ENCODE measurements at places on chromosomes 16 and 17.

DNA sequence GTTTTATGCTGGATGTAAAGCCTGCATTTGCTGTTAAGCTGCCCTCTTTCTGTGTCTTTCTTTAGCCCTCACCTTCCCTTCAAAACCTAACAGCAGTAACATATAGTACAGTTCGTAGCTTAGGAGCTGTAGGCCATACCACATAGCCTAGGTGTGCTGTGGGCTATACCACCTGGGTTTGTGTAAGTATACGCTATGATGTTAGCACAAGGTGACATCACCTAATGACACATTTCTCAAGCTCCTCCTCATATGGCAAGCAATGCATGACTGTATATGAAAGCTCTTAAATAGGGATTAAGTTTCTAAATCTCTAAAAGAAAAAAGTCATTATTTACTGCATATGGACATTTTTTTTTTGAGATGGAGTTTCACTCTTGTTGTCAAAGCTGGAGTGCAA, 57.8 kb upstream of the TMEM97 start:
- DNase-seq: no peak

DNA sequence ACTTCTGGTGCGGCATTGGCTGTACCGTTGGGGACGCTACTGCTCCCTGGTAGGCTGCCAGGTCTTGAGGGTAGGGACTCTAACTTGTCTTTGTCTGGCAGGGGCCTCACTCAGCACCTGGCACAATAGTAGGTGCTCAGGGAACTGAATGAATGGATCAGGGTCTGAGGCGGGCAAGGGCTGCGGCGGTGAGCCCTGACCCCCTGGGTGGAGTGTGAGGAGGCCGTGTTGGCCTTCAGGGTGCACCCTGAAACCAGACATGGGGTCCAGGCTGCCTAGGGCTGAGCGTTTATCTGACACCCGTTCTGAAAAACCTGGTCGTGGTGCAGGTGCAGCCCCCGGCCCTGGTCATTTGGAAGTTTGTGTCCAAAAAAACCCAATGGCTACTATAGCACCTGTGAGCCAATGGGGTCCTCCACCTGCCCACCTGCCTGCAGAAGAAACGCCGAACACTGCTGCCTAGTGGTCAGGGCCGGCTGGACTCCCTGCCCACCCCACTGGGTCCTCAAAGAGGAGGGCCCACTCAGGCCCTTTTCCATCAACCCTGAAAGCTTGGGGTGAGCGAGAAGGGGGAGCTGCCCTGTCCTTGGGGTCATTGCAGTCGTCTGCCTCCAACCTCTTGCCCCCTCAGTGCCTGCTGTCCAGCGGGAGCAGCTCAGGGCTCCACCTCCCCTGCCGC, 4.9 kb upstream of the ATP6V0C start:
- DNase-seq: no peak

DNA sequence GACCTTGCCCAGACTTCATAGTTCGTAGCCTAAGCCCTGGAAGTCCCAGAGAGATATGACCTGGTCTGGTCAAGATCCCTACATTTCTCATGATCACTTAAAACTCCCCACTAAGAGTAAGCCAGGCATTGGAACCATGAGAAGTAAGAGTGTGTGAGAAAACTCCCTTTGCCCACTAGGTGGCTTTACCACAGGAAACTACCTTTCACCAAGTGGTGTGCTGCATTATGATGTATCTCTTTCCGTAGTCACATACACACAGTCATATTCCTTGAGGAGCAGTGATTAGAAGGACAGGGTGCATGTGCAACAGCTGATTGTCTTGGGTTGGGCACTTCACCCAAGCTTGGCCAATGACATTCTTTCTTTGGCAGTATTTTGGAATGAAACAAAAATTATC, 639.3 kb downstream of the KCNJ2 start:
- DNase-seq: no peak

DNA sequence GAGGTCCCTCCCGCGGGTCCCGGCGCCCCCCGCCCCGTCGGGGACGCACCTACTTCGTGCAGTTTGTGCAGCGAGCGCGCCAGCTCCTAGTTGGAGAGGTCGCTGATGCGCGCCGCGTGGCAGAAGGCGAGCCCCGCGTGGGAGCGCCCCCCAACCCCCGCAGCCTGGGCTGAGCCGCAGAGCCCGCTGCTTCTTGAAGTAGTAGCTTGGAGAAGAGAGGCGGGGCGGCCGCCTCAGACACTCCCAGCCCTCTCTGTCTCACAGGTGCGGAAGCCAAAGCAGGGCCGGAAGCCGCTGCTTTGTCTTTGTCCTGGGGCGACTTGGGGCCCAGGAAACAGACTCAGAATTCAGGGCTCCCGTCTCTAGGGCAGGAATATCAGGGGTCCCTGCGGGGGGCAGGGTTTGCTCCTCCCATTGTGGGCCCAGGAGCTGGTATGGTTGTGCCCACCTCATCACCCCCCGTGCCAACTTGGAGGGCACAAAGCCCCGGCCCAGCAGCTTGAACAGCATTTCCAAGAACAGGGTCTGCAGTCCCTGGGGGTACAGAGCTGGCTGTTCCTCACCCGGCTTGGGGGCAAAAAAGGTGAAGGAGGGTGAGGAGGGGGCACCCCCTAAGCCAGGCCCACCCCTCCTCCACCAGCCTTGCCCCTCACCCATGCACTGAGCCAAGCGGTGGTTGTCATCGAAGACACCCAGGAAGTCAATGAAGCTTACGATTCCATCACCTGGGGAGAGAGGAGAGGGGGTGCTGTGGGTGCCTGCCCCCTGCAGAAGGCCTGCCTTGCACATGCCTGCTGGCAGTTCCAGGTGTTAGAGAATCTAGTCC, 13.5 kb downstream of the SPATA32 start:
- peak; percentile 84 for DNase-seq

- DNase-seq: no peak
These were observed 1.8 kb downstream of the SHBG start for GRCh38 chr17:7631398-7632380.

DNA sequence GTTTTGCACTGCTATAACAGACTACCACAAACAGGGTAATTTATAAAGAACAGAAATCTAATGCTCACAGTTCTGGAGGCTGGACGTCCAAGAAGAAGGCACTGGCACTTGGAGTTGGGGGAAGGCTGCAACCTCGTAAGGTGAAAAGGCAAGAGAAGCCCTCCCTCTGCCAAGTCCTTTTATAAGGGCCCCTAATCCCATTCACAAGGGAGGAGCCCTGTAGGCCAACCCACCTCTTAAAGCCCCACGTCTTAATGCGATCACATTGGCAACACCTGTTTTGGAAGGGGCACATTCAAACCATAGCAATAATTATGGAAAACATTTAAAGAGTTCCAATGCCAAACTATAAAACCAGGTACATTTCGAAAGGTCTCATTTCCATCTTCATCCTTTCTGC, 5.2 kb downstream of the PKD1L3 start:
- no peak for DNase-seq

GRCh38 chr16:9607515-9608230, 516.2 kb downstream of the HAPSTR1 start:
- no peak for DNase-seq

DNA sequence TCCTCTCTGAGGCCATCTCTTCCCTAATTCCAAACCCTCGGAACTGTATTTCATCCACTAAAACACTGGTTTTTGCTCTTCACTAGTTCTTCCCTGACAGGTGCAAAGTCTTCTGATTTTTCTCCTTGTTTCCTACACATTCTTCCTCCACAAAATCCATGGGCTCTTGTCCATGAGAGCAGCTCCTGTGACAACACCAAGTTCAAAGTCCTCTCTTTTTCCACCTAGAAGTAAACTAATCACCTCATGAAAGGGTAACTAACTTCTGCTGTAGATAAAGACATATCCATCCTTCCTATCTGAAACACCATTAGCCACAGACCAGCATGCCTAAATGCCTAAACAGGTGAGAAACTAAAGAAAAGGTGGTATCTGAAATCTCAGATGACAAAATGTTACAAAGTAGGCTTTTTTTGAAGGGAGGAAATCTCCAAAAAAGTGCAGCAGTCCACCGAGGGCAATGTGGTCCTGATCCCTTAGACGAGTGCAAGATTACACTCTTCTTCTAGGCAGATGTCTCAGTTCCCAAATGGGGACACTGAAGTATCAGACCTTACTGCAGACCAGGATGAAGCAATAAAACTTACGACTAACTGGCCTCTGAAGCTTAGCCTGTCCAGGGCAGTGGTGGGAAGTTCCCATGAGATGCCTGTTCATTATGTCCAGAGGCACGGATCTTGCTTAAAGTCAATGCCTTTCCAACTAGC, 2.8 kb downstream of the PIP4K2B start:
- no peak for DNase-seq

DNA sequence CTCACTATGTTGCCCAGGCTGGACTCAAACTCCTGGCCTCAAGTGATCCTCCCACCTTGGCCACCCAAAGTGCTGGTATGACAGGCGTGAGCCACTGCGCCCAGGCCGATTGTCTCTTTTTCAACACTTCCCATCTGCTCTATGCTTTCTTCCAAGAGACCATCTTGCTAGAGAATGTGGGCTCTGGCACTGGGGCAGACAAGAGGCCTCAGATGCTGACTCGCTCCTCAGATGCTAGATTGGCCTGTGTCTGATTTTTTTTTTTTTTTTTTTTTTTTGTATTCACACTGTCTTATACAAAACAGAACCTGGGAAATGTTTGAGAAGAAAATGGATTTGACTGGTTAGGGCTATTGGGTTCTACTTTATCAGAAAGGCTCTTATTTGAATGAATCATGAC, 58.2 kb downstream of the CYB5D2 start:
- no peak for DNase-seq

DNA sequence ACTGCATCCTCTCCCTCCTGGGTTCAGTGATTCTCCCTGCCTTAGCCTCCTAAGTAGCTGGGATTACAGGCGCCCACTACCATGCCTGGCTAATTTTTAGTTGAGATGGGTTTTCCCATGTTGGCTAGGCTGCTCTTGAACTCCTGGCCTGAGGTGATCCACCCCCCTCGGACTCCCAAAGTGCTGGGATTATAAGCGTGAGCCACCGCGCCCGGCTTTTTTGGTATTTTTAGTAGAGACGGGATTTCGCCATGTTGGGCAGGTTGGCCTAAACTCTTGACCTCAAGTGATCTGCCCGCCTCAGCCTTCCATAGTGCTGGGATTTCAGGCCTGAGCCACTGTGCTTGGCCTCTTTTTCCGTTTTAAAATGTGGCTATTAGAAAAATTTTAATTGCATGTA, 343.8 kb upstream of the RBFOX1 start:
- DNase-seq: no peak

- no peak for DNase-seq
These were observed 13.1 kb upstream of the MMD start for GRCh38 chr17:55434721-55435120.

- no peak for DNase-seq
These were observed 10.9 kb upstream of the IL34 start for GRCh38 chr16:70635336-70636016.

GRCh38 chr16:82833378-82833993, 206.7 kb downstream of the CDH13 start:
- DNase-seq: no peak

- DNase-seq: no peak
These were observed 6.1 kb downstream of the ABCC3 start for GRCh38 chr17:50640686-50641351.

GRCh38 chr17:40301315-40301714, 7.7 kb upstream of the RARA start:
- no peak for DNase-seq

- no peak for DNase-seq
These were observed 145.7 kb downstream of the PRKCA start for GRCh38 chr17:66448026-66448639.

DNA sequence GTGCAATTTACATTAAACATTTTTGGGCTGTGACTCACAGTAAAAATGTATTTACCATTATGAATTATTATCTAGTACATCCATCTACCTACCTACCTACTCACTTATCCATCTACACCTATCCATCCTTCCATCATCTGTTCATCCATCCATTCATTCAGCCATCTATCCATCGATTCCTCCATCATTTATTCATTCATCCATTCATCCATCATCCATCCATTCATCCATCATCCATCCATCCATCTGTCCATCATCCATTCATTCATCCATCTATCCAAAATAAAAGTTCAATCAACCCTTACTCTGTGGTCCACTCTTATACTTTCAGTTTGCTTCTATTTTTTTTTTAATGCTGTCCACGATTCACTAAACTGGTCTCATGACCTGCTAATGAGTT, 118.4 kb downstream of the NTN1 start:
- no peak for DNase-seq

DNA sequence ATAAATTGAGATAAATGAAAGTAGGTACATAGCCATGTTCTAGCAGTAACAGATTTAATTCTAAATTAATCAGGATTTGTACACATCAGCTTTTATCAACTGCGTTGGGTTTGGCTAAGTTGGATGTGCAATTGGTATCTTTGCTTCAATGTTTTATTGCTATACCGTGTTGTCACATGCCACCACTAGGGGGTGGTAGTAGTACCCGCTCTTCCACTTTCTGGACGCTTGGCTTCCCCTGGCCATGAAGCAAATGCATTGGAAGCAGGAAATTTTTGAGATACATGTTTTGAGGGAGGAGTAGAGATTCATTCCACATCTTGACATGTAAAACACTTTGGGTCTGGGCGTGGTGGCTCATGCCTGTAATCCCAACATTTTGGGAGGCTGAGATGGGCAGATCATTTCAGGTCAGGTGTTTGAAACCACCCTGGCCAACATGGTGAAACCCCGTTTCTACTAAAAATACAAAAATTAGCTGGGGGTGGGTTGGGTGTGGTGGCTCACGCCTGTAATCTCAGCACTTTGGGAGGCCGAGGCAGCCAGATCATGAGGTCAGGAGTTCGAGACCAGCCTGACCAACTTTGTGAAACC, 58.6 kb downstream of the EMP2 start:
- peak; percentile 19 for DNase-seq

DNA sequence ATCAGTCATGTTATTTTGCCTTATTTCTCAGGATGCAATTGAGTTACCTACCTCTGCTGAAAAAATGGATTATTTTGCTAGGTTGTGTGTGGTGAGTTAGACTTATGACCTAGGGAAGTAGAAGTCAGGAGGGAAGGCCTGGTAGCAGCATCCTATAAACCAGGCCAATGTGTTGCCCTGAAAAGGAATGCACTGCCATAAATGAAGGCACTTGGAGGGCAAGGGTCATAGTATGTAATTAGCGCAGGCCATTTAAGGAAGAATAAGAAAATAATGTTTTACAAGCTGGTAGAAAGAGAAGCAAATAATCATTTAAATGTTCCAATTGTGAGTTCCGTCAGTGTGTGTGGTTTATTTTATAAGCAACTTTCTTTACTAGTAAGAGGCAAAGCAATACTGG, 698.8 kb downstream of the KCNJ2 start:
- DNase-seq: no peak

DNA sequence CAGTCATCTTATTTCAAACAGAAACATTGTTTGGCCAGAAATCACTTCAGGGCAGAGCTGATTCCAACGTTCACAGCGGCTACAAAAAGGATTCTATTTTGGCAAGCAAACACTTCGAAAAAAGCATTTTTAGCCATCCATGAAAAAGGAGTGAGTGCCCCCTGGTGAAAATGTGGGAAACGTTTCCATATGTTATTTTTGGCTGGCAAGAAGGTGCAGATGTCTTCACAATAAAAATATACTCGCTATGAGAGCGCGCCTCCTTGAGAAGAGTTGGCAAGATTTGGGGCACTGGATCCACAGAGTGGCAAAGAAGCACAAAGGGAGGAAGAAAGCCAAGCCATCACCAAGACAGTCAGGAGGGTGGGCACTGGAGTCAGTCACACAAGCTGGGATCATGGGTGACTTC, 191.1 kb downstream of the CHD9NB start:
- no peak for DNase-seq

GRCh38 chr17:63309021-63309420, 137.1 kb downstream of the CYB561 start:
- DNase-seq: no peak
